Suppressor macrophage (primary cell): ENCODE measurements at places on chromosomes 12 and 14.

- DNase-seq, result no peak
These were observed 9.2 kb upstream of the KRT73 start for GRCh38 chr12:52627395-52628110.

DNA sequence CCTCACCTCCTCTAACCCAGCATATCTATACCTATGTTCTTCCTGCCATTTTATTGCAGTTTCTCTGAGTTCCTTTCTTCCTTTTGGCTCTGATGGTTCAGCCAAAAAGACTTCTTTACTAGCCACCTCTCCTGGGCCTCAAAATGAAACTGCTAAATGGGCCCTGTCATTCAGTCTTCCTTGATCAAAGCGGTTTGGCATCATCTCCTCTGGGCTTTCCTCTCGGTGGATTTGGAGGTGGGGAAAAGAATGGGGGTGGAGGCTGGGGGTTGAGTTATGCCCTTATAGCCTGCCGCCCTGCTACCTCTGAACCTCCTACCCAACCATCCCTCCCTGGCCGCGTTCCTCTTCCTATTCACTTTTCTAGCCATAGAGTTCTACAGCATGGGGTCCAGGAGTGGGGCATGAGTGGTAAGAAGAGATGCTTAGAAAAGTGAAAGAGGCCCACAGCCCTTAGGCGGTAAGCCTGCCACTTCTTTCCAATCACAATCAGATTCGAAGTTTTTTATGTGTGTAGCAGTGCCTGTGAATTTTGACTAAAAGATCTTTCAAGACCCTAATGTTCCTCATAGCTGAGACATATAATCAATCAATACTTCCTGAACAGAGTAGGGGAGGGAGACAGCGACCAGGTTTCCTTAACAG lies 2.5 kb downstream of the AJUBA start:
- no peak for DNase-seq

DNA sequence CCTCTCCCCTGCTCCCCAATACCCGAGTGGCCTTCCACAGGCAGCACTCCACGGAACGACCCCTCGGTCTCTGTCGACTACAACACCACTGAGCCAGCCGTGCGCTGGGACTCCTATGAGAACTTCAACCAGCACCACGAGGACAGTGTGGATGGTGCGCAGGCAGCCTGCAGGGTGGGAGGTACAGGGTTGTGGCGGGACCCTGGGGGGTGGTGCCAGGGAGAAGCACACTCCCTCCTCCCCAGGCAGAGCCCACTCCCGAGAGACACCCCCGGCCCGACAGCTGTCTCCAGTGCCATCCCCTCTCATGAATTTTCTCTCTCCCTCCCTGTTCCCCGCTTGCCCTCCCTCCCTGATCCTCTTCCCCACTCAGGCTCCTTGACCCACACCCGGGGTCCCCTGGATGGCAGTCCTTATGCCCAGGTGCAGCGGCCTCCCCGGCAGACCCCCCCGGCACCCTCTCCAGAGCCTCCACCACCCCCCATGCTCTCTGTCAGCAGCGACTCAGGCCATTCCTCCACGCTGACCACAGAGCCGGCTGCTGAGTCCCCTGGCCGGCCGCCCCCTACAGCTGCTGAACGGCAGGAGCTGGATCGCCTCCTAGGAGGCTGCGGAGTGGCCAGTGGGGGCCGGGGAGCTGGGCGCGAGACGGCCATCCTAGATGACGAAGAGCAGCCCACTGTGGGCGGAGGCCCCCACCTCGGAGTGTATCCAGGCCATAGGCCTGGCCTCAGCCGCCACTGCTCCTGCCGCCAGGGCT lies 9.0 kb downstream of the TNS2 start:
- no peak for DNase-seq

DNA sequence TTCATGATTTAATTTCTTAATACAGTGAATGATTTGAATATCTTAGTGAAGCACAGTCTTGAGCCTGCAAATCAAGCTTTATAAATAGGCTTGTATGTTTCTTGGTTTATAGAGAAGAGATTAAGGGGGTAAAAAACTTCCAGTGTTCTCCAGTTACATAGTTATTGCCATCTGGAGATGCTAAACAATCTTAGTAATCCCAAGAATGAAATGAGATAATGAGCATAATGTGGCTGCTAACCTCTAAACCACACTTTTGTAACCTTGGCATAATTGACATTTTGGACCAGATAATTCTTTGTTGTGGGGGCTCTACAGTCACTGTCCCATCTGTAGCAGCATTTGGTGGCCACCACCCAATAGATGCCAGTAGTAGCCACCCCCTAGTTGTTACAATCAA lies 316.8 kb downstream of the CCDC91 start:
- DNase-seq, result no peak

GRCh38 chr12:2413999-2414792 lies 361.4 kb downstream of the CACNA1C start:
- no peak for DNase-seq

DNA sequence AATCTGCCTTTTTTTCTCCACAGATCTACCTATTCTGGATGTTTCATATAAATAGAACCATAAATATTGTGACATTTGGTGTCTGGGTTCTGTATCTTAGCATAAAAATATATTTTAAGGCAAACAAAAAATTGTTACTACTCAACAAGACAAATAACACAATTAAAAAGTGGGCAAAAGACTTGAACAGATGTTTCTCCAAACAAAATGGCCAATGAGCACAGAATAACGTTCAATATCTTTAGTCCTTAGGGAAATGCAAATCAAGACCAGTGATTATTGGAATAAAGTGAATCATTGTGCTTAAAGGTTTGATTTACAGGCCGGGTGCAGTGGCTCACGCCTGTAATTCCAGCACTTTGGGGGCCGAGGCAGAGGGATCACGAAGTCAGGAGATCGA lies 1331.3 kb downstream of the AACS start:
- no peak for DNase-seq

DNA sequence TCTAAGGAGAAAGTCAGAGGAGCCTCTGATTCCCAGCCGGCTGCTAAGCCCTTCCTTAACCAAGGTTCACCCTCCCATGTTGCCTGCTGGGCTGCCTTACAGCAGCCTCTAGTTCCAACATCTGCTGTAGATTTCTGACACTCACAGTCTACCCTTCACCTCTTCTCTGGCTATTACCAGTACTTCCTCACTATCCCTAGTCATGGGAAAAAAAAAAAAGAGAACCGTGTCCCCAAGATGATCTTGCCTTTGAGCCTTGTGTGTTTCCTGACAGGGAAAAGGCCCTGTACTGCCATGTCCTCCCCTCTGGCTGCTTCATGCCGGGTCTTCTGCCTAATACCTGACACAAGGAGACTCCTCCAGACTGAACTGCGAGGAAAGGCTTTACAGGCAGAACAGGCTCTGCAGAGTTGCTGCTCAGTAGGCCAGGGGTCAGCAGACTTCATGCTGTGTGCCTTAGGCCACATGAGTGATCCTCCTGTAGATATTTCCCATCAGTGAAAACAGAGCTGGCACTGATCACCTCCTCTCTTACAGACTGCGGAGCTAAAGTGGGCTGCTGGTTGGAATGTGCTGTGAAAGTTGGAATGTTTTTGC lies 46.8 kb downstream of the PRKCH start:
- DNase-seq, result peak; percentile 70

GRCh38 chr12:55654511-55655214 lies 18.0 kb downstream of the OR10P1 start:
- DNase-seq, result no peak

DNA sequence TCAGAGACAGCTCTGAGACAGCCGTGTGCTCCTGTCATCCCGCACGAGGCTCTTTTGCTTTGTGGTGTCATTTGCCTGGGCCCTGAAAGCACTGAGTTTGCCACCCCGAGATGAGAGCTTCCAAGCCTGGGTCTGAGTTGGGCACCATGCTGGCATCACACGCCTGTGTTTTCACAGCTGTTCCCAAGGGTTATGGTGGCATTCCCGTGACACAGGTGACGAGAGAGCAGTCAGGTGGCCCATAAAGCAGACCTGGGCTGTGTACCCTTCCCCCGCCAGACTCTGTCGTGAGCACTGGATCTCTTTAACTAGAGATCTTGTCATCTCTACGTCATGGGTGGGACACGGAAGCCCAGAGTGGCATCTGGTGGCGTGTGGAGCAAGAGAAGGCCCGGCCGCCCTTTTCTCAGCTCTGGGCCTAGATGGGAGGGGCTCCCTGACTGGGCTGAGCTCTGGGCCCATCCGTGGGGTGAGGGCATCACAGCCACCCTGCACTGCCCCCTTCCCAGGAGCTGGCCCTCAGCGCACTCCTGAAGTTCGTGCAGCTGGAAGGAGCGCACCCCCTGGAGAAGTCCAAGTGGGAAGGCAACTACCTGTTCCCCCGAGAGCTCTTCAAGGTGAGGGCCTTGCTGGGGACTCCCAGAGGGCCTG lies 2.6 kb downstream of the NOC4L start:
- no peak for DNase-seq

DNA sequence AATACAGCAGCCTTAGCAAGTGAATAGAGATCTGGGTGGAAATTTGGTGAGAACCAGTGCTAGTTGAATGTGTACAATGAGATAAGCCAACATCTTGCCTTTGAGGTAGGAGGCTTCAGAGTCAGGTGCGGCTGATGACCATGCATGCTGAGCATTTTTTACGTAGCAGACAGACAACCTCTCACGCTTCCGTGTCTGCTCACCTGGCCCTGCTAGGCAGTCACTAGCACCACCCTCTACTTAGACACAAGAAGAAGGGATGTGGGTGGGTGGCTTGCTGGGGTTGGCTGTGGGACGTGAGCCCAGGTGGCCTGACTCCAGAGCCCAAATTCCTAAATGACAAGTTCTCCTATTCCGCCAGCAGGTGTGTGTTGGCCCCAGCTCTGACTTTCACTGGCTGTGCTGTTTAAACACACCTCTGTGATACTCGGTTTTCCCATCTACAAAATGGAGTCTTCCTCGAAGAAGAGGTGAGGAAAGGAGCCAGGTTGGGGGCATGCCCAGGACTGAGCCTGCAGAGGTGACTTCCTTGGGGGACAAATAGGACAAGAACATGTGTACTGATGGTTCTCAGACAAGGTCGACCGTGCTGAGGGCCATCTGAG lies 57.8 kb upstream of the BCL11B start:
- no peak for DNase-seq

- no peak for DNase-seq
These were observed 165.2 kb downstream of the BTG1 start for GRCh38 chr12:91980389-91980821.

GRCh38 chr12:118611770-118612169 lies 235.4 kb downstream of the SUDS3 start:
- no peak for DNase-seq

DNA sequence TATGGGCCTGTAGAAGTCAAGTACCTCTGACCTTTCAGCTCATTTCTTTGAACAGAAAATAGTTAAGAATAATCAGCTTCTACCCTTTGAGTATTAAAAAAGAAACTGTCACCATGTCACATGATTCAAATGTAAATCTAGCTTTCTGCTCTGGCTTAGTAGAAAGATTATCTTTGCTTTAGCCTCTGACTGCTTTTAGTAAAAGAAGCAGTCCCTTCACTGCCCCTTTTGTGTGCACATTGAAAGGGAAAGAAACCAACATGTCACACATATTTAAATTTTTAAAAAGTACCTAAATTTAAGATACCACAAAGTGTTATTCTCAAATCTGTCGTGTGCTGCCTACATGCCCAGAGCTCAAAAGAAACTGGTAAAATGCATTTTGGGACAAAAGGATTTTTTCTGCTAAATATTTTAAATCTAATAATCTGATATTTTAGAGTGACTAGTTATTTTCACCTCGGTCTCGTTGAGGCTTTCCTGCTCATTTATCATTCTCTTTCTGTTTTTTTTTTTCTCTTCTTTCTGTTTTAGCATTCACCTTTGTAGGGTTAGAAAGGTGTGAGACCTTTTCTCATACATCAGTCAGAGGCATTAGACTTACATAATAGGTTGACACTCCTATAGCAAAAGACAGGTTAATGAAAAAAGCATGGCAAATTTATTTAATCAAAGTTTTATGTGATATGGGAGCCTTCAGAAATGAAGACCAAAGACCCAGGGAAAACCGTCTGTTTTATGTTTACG lies 41.3 kb downstream of the SLC16A7 start:
- DNase-seq, result no peak

DNA sequence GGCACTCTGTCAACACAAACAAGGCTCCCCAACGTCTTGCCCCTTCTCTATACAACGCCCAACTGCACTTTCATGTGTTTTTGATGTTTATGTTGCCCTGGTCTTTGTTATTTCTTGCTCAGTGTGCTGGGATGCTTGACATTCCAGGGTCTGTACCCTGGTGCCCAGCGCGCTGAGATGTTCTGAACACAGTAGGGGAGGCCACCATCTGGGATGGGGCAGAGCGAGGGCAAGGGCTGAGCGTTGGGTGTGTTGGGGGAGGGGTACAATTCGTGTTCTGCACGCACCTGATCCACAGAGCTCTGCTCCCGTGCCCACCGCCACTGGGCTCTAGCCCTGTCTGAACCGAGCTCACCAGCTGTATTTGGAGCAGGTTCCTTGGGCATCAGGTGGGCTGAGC lies 52.9 kb downstream of the ISCA2 start:
- no peak for DNase-seq

- no peak for DNase-seq
These were observed 163.8 kb upstream of the MYL2 start for GRCh38 chr12:111084158-111084557.

DNA sequence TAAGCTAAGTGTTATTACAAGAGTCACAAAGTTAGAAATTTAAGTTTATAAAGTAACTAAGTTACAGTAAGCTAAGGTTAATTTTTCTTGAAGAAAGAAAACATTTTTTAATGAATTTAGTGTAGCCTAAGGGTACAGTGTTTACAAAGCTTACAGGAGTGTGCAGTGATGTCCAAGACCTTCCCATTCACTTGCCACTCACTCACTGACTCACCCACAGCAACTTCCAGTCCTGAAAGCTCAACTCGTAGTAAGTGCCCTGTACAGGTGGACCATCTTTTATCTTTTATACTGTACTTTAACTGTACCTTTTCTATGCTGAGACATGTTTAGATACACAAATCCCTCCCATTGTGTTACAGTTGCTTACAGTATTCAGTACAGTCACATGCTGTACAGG lies 60.9 kb upstream of the TMEM263 start:
- DNase-seq, result no peak

DNA sequence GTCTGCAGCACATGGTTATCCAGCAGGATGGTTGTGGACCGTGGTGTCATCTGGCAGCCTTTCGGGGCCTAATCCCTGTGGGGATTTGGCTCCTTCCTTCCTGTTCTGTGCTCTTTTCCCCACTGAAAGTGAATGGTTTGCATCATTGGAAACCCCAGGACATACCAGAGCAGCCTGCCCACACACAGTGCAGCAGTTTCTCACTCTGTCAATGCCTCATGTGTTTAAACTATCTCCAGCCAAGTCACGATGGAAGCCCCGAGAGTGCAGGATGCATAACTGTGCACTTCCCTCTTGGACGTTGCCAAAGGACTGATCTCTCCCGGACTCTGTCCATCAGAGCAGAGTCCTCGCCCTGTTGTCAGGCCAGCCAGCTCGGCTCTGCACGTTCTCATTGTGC lies 29.0 kb upstream of the AMN start:
- DNase-seq, result no peak
